ENCODE measurements at places on chromosomes 6 and 20.

DNA sequence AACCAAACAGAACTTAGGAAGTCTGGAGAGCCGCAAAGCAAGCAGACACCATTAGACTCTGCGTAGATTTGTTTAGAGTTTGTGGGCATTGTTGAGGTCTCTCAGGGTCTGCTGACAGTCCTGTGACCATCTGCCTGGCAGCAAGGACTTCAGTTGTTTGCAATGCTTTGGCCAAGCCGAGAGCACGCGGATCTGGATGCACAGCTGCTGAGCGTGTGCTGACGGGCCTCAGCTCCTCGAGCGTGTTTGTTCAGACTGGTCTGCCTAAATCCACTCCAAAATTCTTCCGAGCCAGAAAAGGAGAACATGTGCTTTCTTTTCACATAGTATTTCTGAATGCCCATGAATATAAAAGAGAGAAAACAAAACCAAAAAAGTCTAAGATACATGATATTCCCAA is 159.0 kb downstream of the ZNF217 start:
- no peak for DNase-seq

DNA sequence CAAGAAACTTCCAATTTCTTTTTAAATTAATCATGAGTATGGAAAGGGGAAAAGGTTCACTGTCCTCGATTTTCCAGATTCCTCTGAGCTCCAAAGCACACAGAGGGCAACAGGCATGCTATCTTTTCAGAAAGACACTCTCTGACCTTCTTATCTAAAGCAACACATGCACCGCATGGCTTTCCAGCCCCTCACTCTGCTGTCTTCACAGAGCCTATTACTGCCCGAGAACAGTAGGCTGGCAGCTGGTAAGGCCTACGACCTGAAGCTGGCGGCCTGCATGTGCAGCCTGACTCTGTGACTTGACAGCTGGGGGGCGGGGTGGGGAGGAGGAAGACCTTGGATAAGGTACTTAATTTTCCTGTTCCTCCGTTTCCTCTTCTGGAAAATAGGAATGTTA is 86.3 kb downstream of the ELOVL4 start:
- DNase-seq = no peak

GRCh38 chr6:159865226-159865920 is 25.4 kb upstream of the MAS1 start:
- DNase-seq = no peak

DNA sequence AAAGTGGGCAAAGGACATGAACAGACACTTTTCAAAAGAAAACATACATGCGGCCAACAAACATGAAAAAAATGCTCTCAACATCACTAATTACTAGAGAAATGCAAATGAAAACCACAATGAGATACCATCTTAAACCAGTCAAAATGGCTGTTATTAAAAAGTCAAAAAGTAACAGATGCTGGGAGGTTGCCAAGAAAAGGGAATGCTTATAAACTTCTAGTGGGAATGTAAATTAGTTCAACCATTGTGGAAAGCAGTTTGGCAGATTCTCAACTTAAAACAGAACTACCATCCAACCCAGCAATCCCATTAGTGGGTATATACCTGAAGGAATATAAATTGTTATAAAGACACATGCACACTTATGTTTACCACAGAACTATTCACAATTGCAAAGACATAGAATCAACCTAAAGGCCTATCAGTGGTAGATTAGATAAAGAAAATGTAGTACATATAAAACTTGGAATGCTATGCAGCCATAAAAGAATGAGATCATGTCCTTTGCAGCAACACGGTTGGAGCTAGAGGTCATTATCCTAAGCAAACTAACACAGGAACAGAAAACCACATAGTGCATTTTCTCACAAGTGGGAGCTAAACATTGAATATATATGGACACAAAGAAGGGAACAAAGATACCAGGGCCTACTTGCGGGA is 16.3 kb downstream of the CENPQ start:
- DNase-seq = no peak

DNA sequence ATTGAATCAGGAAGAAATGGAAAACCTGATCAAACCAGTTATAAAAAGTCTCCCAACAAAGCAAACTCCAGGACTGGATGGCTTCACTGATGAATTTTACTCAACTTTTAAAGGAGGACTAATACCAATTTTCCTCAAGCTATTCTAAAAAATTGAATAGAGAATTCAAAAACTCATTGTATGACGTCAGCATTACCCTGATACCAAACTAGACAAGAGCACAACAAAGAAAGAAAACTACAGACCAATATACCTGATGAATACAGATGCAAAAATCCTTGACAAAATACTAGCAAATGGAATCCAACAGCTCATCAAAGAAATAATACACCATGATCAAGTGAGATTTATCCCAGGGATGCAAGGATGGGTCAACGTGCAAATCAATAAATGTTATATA is 172.9 kb downstream of the FNDC1 start:
- no peak for DNase-seq
